Hair follicular keratinocyte (primary cell): ENCODE measurements at places on chromosomes 2 and 18. TPM values are rescaled to one million over a fixed set of nuclear protein-coding genes. Genes with fewer than 3 reads are reported as not detected.

Gene MAP2
- total RNA-seq: 3.1 and 5.5 TPM in 2 replicates

Gene CBLN2
- not detected in 2 replicates for total RNA-seq

Gene STARD7
- 75.4 and 120 TPM in 2 replicates for total RNA-seq

Gene WNT6
- 0.16 TPM in 1 of 2 replicates, not detected in the other for total RNA-seq

Gene POTEC
- total RNA-seq: not detected in 2 replicates

Gene FOXD4L1
- total RNA-seq: not detected in 2 replicates

Gene LGALSL
- total RNA-seq: 6.2 and 10.6 TPM in 2 replicates

Gene ASAP2
- total RNA-seq: 32.0 and 55.7 TPM in 2 replicates

Gene TMEM178A
- total RNA-seq: 0.31 and 0.80 TPM in 2 replicates

Gene SCN7A
- not detected in 2 replicates for total RNA-seq

Gene SANBR
- total RNA-seq: 5.2 and 6.6 TPM in 2 replicates

Gene ZAP70
- total RNA-seq: not detected in 2 replicates

Gene ZNF396
- 0.08 and 0.15 TPM in 2 replicates for total RNA-seq

Gene SLC4A5
- not detected in 2 replicates for total RNA-seq

Gene APOB
- total RNA-seq: not detected in 2 replicates

Gene CRYBA2
- total RNA-seq: not detected in 2 replicates

Gene SP5
- total RNA-seq: not detected in 2 replicates

Gene CYRIA
- 0.30 and 0.31 TPM in 2 replicates for total RNA-seq

Gene BABAM2
- total RNA-seq: 21.6 and 21.8 TPM in 2 replicates
